ENCODE measurements at places on chromosomes 6 and 20. TPM values are rescaled to one million over a fixed set of nuclear protein-coding genes. Genes with fewer than 3 reads are reported as not detected.

The LPIN3 gene
- 16.2 TPM for total RNA-seq

The MLN gene
- not detected for total RNA-seq

DNA sequence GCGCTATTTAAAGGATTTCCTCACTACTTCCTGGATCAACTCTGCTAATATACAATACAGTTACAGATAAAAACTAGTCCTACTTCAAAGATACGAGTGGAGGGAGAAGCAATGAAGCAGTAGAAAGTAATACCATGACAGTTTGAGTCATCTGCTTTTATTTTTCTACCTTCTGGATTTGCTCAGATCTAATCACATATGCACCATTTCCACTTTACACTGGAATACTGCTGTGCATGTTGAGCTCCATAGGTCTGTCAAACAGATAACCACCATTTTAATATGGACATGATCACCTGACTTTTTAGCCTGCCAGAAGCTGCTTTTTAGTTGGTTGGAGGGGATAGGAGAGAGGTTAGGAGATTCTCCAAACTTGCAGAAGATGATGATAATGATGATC is 92.5 kb downstream of the MMUT start:
- H3K27ac ChIP-seq = no peak overlapping the region
- H3K4me3 ChIP-seq = no peak overlapping the region
- no peaks in the 10 kb centered on the region for H3K36me3 ChIP-seq
- H3K4me1 ChIP-seq = no peaks in the 10 kb centered on the region
- DNase-seq = no peak

DNA sequence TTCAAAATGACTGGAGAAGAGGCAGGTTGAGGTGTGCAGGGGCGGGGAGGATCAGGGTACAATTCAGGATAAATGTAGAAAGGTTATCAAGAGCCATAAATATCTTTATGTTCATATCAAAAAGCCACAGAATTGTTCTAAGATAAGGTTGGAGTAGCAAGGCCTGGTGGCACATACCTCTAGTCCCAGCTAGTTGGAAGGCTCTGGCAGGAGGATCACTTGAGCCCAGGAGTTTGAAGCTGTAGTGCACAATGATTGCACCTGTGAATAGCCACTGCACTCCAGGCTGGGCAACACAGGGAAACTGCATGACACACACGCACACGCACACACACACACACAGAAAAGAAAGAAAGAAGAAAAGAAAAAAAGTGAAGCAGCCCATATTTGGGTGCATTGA is 194.8 kb downstream of the GRIK2 start:
- no peaks in the 10 kb centered on the region for H3K4me1 ChIP-seq
- no peak for DNase-seq
- no peaks in the 10 kb centered on the region for H3K36me3 ChIP-seq
- no peak overlapping the region for H3K27ac ChIP-seq
- H3K4me3 ChIP-seq = no peak overlapping the region

- no peak for DNase-seq
- no peak overlapping the region for H3K4me3 ChIP-seq
- no peaks in the 10 kb centered on the region for H3K27me3 ChIP-seq
- no peak overlapping the region for H3K27ac ChIP-seq
- no peaks in the 10 kb centered on the region for H3K36me3 ChIP-seq
These were observed 558.8 kb downstream of the KIF16B start for GRCh38 chr20:16014436-16014835.

DNA sequence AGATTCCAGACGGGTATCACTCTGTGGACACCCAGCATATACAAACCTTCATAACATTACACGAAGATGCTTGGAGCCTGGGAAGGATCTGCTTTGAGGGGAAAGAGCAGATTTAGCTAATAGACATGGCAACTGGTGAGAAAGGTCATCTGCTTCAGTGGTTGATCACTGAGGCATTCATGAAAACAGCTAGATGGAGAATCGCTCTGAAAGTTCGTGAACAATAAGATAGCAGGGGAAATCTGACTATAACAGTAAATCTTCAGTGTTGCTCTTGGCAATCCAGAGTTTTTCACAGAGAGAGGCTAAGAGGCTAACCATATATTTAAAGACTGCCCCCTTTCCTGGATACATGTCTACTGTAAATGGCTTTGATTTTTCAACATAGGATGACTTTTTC is 245.3 kb downstream of the FARS2 start:
- no peak for DNase-seq
- no peak overlapping the region for H3K4me3 ChIP-seq
- H3K36me3 ChIP-seq = no peaks in the 10 kb centered on the region
- no peak overlapping the region for H3K27ac ChIP-seq
- no peaks in the 10 kb centered on the region for H3K27me3 ChIP-seq
